Stimulated activated CD8-positive, alpha-beta memory T cell treated with anti-CD3 and anti-CD28 coated beads, Interleukin-4, amount 100 ng/mL, for 1 hour (primary cell): ENCODE measurements at places on chromosomes 2 and 18.

GRCh38 chr2:37350034-37350433, 5.6 kb downstream of the QPCT start:
- DNase-seq: no peak

DNA sequence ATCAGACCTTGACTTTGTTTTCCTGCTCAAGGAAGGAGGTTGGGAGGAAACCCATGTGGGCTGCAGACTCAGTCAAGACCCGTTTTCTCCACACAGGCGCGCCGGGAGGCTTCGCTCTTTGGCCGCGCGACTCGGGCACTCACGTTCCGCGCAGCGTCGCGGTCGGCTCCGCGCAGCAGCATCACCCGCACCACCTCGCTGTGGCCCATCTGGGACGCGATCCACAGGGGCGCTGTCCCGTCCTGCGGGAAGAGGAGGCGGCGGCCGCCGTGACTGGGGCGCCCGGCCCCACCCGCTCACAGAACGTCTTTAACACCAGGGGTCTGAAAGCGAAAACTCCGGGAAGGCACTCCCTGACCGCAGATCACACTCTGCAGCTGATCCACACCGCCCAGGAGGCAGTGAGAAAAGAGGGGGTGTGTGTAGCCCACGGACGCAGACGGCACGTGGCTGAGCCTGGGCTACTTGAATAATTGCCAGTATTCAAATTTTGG, 33.1 kb upstream of the NPC1 start:
- no peak for DNase-seq

- no peak for DNase-seq
Measured at GRCh38 chr2:181805228-181806038, 86.1 kb upstream of the ITPRID2 start.

DNA sequence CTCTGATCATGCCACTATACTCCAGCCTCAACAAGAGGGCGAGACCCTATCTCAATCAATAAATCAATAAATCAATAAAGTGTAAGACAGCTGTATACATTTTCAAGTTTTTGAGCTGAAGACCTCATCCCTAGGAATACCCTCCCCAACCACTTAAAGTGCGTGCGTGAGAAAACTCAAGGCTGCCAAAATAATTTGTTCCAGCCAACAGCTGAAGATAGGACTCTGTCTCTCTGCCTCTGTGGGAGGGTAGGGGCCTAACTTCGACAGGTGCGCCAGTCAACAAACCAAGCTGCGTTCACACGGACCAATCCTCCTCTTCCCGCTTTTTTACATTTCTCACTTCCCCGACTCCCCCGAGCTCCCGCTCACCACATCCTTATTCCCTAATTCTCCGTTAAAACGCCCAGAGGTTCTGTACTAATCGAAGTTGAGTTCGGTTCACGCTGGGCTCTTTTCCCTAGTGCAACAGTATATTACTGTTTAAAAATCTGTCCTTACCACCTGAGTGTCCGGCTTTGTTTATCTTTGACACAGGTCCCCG, 618 bp downstream of the POLR2D start:
- DNase-seq: no peak

DNA sequence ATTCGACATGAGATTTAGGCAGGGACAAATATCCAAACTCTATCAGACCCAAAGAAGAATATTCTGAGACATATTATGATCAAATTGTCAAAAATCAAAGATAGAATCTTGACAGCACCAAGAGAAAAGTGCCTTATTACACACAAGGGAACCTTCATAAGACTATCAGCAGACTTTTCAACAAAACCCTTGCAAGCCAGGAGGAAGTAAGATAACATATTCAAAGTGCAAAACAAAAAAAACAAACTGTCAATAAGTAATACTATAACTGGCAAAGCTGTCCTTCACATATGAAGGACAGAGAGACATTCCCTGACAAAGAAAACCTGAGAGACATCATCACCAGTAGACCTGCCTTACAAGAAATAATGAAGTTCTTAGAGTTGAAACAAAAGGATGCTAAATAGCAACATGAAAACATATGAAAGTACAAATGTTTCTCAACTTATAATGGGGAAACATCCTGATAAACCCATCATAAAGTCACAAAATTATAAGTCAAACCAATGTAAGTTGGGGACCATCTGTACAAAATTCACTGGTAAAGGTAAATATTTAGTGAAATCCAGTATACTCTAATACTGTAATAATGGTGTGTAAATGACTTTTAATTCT, 76.6 kb downstream of the FAM171B start:
- DNase-seq: no peak

DNA sequence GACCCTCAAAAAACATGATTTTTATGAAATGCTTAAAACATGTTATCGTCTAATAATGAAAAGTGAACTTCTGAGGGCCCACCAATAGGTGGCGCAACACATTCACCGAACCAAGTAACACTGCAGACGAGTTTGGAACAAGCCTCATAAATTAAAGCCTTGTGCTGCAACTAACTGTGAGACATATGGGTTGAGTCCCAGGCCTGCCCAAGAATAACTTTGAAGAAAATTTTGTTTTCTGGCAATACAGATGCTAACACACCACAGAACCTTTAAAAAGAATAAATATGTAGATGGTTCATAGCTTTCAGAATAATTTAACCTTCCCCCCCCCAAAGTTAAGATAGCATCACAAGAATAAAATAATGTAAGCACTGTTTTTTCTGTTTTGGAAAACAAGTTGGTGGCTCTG, 285.9 kb downstream of the RNF144A start:
- peak; percentile 3 for DNase-seq

DNA sequence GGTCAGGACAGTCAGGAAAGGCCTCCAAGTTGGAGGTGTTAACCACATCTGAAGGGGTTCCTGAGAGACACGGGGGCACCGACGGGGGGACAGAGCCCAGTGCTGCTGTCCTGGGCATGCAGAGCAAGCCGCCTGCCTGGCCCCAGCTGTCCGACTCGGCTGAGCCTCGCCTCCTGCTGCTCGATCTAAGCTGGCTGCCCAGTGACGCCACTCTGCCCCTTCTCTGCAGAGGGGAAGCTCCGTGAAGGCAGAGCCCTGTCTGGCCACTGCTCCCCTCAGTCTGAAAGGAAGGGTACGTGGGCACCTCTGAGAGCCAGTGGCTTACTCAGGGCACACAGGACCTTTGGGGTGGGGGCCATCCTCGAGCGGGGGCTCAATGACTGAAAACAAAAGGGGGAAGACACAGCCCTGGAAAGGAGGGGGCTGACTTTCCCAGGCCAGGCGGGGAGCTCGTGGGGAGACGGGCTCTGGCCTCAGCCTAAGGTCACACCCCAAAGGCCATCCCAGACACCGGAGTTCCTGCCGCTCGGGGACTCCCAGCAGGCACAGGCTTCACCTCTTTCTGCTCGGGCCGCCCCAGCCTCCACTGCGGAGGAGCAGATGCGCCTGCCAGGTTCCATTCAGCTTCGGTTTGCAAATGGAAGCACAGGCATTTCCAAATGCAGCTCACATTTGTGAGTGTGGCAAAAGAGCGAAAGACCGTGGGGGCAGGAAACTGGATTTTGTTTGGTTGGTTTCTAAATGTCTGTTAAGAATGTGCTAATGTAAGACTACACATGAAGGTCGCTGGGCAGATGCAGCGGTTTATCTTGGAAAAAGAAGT, 136.9 kb downstream of the HDAC4 start:
- DNase-seq: no peak

DNA sequence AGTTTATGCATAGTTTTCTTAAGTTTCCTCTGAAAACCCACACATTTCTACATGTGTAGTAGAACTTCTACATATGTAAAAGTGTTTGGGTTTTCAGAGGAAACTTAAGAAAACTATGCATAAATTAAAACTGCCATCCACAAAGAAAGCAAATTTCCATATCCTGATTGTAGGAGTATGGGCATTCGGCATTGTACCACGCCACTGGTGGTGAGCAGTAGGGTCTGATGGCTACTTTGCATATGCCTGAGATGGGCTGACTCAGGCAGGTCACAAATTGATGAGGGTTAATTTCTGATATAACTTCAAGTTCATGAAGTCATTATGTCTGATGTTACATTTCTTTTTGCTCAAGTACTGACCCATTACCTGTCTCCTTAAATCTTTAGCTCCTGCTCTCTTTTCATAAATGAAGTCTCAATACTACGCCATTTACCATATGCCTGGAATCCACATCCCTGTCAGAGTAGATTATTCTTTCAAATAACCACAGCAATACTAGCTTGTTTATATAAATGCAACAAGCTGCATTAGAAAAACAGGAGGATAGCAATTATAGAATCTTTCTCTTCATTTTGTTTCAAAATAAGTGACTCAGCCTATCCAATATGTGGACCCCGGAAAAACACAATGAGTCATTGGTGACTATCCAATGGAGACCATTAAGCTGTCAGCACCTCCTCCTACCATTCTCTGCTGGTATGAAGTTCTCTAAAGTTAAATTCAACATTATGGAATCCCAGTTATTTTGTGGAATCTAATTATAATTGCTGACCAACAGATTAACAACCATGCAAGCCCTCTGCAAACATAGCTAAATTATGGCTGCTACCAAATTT, 355.2 kb upstream of the UBE2E3 start:
- DNase-seq: no peak

DNA sequence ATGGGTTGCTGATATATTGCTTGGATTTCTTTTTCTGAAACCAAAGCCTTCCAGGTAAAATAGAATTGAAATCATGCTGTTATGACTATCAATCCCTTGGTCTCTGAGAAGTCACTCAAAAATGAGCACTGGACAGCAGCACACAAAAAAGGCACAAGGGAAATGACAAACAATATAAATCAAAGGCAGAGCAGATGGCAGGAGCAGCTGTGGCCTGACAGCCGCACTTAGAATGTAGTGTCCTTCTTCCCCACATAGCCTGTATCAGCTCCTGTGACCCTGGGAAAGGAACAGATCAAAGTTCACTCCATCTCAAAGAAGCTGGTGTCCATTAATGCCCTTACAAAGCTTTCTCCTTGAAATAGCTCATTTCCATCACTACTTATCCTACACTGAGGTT, 326.7 kb downstream of the SUCLG1 start:
- DNase-seq: no peak

- no peak for DNase-seq
Measured at GRCh38 chr2:224594840-224595239, 9.7 kb upstream of the CUL3 start.
